Glomerular endothelial cell (primary cell): ENCODE measurements at places on chromosomes 12 and 14.

- DNase-seq: no peak
Observed at GRCh38 chr14:100416921-100417860, 94.1 kb downstream of the SLC25A47 start.

- DNase-seq: no peak
Observed at GRCh38 chr12:58883576-58884334, 36.5 kb downstream of the LRIG3 start.

DNA sequence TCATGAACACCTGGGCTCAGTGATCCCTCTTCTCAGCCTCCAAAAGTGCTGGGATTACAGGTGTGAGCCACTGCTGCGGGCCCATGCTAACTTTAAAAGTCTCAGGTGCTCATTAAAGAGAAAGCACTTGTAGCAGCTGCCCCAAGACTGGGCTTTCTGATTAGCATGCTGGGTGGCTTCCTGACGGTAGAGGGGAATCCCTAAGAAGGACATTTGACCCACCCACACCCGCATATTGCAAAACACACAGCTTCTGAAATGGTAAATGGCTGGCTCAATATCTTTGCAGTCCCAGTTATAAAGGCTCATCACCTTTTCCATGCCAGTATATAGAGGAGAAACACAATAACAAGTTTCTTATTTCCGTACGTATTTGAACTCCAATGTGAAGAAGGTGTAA, 19.3 kb upstream of the BICD1 start:
- no peak for DNase-seq

DNA sequence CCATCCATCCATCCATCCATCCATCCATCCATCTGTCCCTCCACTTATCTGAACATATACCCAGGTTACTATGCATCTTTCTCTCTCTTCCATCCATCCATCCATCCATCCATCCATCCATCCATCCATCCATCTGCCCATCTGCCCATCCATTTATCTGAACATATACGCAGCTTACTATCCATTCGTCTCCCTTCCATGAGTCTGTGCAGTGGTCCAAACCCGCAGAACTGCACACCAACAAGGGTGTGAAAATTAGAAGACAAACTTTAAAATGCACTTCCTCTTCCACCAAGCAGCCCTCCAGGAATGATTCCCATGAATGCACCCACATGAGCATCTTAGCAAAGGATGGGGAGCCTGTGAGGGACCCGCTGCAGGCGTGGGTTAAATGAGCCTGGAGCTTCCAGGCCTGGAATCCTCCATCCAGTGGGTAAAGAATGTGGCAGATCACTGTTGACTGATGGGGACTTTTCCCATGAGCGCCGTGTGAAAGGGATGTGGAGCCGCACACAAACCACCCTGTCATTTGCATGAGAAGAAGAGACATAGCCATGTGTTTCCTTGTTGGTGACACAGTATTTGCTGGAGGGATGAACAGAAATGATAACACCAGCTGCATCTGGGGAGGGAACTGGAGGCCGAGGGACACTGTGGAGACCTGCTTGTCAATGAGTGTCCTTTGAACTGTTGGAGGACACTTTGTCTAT, 376.6 kb downstream of the ADGRD1 start:
- no peak for DNase-seq

GRCh38 chr14:77043177-77043983, 14.9 kb upstream of the IRF2BPL start:
- DNase-seq: no peak

DNA sequence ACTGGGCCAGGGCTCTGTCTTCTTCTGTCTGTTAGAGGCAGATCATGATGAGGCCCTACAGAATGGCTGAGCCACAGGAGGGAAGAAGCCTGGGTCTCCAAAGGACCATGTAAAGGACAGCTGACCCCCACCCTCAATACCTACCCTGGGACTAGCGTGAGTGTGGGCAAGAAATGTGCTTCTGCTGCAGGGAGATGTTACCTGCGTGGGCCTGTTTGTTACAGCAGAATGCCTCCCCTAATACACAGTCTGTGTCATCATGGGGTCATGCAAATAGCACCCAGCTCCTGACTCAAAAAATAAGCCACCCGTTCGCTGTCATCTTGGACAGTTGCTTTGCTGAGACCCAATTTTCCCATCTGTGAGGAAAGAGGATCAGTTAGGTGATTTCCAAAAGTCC, 90.6 kb downstream of the CALM1 start:
- DNase-seq: no peak
